ENCODE measurements at places on chromosomes 2 and 18. TPM values are rescaled to one million over a fixed set of nuclear protein-coding genes. Genes with fewer than 3 reads are reported as not detected.

The DSC3 gene
- not detected for total RNA-seq

The C2orf66 gene
- total RNA-seq = 0.25 TPM

The EN1 gene
- not detected for total RNA-seq

The LRRTM1 gene
- total RNA-seq = not detected

The NR4A2 gene
- total RNA-seq = 22.1 TPM

The THADA gene
- 48.3 TPM for total RNA-seq

The CCDC148 gene
- total RNA-seq = not detected

- no peak for DNase-seq
Observed at GRCh38 chr2:229243890-229244560, 27.1 kb downstream of the PID1 start.

DNA sequence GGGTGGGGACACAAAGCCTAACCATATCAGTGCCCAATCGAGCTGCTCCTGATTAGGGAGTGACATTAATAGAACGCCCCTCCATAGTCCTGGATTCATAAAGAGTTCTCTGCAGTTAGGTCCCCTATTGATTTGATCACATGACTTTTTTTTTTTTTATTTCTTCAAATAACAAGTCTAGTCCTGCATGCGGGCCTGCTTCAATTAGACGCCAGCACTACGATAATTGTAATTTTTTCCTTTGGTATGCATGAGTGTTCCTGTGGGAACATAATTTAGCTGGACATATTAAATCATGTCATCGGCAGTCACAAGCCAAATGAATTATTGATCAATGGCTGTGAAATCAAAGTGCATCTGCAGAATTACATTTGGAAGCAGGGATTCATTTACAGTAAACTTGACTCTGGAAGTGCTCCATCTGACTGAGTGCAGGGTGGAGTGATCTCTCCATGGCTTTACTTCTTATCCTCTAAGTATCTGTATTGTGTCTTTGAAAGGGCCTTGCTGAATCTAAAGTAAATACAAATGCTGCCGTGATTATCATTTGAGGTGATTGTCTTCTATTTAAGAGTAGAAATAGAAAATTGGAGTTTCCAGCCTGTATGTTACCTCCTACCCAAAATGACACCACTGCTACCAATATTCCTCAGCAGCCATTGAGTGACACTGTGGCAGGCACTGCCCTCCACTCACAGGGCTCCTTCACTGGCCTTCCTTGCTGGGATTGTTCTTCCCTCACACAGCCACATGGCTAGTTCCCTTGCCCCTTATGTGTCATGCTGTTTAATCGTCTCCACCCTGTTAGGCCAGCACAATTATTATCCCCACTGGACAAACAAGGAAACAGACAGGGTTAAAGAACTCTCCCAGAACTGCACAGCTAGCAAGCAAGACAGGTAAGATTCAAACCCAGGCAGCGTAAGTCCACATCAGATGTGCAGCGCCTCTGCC is 337.4 kb upstream of the ID2 start:
- no peak for DNase-seq

DNA sequence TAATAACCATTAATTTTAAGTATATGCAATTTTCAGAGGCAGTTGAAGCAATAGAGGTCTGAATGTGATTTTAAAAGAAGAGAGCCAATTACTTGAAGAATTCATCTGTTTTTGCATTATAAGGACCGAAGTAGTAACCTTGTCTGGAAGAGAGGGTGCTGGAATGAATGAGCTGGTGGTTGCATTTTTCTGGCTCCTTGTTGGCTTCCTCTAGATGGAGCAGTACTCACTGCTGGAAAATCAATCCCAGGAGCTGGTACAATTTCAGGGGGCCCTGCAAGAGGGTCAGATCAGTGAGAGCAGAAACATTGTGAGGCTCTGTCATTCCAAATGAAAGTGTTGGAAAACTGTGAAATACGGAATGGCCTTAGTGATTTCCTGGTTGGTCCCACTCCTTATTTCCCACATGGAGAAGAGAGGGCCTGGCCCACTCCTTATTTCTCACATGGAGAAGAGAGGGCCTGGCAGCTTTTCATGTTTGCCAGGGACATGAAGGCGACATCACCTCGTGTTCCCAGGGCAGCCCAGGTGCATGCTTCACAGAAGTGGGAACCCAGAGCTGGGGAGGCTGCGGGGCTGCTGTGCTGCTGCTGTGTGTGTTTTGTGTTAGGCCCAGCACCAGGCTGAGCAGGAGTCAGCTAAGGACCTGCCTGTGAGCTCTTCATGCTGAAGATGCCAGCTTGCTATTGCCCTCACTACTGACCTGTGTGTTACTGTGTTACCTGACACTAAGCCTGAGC is 197.4 kb downstream of the SNTG2 start:
- no peak for DNase-seq

- DNase-seq = no peak
Observed at GRCh38 chr18:51727780-51728179, 530.3 kb upstream of the MEX3C start.

DNA sequence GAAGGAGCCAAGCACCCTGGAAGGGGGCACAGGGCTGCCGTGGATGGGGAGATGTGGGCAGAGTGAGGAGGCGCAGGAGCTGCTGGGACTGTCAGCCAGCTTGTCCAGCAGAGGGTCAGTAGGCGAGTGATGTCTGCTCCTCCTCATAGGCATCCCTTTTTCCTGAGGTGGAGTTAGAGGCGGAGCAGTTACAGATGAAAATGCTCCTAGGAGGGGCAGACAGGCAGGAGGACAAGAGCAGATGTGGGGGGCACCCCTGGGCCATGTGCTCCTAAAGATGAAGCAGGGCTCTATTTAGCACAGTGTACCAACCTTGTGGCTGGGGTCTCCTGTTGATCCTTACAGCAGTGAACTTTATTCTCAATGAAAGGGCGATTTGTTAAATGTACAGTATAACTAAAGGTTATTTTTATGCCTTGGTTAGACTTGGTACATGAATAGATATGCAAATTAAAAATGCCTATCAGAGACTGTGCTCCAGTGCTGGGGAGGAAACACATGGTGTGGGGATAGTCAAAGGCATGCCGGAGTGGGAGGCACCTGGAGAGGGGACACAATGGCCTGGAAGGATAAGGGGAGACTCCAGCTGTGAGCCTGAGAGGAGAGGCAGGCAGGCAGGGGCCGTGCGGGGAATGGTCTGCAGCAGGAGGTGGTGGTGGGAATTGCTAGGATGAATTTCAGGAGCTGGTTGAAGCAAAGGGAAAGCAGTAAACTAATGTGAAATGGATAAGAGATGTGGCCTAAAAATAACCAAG is 175.3 kb downstream of the CLIP4 start:
- DNase-seq = no peak

DNA sequence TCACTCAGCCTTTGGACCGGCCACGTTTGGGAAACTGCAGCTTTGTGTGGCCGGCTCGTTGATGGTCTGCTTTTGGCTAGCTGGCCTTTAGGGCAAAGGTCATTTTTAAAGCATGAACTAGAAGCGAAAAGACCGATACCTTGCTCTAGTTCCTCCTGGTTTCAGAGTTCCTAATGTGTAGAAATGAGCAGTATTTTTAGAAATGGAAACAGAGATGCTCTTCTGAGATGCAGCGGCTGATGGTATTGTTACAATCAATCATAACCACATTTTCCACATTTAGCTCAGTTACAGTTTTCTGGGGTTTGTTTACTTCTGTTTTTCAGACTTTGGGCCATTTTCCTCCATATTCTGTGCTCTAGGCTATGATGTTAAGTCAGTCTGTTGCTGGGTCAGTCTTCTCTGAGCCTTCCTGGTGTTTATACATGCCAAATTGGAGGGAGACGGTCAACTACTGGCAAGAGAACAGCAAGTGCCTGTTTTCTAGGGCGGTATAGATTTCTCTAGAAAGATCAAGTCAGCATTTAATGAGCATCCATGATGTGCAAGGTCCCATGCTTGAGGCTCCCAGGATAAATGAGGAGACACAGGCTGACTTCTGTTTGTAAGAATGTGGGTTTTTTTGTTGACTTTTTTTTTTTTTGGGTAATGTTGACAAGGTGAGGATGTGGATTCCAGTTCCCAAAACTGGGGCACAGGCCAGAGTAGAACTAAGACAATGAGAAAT is 28.0 kb downstream of the RNF144A start:
- no peak for DNase-seq

DNA sequence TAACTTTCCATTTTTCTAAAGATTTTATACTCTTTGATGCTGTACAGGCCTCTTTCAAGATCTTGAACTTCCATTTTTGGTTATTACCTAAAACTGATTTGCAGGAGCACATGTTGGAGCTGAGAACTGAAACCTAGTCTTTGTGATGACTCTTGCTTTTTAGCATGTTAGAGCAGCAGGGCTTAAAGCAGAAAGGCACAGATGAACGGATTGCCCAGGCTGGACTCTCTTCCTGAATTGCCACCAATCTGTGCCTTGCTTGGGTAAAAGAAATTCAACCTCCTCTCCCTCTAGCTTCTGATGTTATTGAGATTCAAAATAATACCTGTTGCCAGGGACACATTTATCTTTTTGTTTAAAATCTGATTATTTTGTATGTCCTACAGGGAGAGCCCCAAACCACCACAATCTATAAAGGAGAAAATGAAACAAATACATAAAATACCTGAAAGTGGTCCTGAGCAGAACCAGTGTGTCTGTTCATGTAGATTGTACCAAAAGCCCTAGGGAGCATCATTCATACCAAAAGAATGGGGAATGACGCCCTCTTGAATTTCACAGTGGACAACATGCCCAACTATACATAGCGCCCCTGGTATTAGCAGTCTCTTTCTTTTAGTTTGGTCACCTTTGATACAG is 277.0 kb upstream of the MAP2 start:
- no peak for DNase-seq

GRCh38 chr2:155070489-155070888 is 372.0 kb downstream of the KCNJ3 start:
- DNase-seq = no peak

Measured in activated T-helper 2 cell treated with anti-CD3 and anti-CD28 coated beads, Interferon-gamma antibody, Interleukin-2, Interleukin-4, amounts not matched to agents 10 μg/mL and 5 μg/mL and 100 μg/mL, durations not matched to agents 14 hours and 24 hours and 36 hours (primary cell).